M059J (cell line): ENCODE measurements at places on chromosomes 1 and 21. TPM values are rescaled to one million over a fixed set of nuclear protein-coding genes. Genes with fewer than 3 reads are reported as not detected.

The FOXD3 gene
- 0.20 TPM in 1 of 2 replicates, not detected in the other for total RNA-seq

The DEPDC1 gene
- total RNA-seq: 58.4 and 62.6 TPM in 2 replicates

The JAK1 gene
- 56.2 and 90.9 TPM in 2 replicates for total RNA-seq

The PCP4 gene
- not detected in 2 replicates for total RNA-seq

- DNase-seq: no peak
Observed at GRCh38 chr1:13873032-13873431, 173.0 kb downstream of the PRDM2 start.

DNA sequence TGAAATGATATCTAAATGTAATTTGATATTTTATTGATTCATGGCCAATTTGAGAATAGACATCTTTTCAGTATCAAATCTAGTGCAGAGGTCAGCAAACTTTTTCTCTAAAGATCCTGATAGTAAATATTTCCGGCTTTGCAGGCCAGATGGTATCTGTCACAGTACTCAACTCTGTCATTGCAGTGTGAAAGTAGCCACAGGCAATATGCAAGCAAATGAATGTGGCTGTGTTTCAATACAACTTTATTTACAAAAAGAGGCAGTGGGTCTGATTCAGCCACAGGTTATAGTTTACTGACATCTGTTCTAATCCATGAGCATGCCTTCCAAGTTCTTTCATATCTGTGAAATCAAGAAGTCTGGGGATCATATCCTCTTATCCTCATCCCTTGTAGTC is 221.2 kb downstream of the PRDM2 start:
- no peak for DNase-seq

DNA sequence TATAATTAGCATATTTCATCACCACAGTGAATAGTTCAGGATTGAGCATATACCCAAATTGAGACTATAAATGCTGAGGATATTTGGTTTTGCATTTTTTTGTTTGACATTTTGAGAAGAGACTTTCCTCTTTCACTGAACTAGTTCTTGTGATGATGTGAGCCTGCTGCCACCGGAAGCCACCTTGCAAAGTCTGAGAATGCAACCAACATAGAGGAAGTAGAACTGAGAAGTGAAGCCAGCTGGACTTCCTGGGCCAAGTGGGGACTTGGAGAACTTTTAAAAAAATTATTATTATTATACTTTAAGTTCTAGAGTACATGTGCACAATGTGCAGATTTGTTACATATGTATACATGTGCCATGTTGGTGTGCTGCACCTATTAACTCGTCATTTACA is 102.3 kb downstream of the RPE65 start:
- no peak for DNase-seq

DNA sequence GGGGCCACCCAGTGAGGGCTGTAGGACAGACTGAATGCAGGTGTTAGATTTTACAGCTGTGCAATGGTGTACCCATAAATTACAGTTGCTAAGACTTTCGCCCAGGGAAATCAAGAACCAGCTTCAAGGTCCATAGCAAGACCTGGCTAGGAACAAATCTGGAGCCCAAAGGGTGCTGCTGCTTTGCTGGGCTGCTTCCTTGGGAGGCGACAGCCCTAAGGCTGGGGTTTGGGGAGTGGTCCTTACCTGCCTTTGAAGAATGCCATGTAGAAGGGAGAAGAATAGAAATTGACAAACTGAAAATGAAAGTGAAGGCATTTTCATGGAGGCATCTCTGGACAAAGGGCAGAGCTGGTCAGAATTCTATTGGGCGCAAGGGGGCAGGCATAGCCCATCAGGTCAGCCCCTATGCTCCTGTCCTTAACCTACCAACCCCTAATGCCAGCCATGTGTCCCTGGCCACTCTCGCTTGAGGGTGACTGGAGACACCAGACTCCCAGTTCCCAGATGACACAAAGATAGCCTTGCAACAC is 7.6 kb upstream of the ARHGEF19 start:
- no peak for DNase-seq

DNA sequence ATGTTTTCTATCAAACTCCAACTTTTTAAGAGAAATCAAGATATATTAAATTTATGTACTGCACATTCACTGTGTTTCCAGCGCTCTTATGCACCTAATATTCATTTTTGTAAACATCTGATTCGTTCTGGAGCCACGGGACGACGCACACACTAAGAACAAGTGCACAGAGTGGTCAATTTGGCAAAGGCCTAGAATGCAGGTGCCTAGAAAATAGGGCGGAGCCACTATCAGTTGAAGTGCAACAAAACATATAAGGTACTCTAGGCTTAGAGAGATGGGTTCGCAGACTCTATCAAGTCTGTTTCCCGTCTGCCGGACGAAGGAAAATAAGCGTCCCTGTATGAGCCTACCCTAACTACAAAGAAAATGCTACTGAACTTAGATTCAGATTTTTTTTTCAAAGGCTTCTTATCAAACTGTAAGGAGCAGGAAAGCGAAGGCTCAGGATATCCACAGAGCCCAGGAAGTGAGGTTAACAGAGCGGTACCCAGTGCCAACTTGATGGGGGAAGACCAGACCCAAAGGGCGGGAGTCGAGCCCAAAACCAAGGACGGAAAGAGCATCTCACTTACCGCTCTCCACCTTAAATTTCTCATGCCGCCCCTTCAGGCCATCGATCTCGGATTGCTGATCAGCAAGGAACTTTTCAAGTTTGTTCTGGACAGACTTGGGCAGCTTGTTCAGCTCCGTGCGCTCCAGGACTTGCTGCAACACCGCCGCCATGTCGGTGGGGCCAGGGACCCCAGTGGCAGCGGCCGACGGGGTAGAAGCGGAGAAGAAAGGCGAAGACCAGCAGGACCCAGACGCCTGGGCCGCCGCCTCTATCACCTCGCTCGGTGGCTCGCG is 526 bp downstream of the TPR start:
- peak; percentile 55 for DNase-seq

GRCh38 chr1:154837034-154837671 is 32.9 kb downstream of the KCNN3 start:
- DNase-seq: no peak

DNA sequence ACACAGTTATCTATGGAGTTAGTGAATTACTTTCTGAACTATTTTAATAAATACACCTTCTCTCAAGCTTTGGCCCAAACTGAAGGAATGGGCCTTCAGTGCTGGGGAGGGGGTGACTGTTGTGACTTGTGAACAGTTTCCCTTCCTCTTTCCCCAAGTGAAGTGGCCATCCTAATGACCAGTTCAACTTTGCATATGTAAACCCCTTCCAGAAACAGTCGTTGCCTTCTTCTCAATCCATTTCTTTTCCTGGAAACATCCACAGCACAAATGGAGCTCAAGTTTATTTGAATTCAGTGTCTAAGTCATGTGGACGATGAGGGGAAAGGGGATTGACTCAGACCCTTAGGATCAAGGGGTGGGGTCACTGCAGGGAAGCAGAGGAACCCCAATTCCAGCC is 1.3 kb upstream of the INPP5B start:
- no peak for DNase-seq

GRCh38 chr1:206847337-206847834 is 18.0 kb upstream of the IL20 start:
- DNase-seq: no peak
